Activated CD8-positive, alpha-beta memory T cell treated with anti-CD3 and anti-CD28 coated beads for 4 hours (primary cell): ENCODE measurements at places on chromosomes 4 and X.

DNA sequence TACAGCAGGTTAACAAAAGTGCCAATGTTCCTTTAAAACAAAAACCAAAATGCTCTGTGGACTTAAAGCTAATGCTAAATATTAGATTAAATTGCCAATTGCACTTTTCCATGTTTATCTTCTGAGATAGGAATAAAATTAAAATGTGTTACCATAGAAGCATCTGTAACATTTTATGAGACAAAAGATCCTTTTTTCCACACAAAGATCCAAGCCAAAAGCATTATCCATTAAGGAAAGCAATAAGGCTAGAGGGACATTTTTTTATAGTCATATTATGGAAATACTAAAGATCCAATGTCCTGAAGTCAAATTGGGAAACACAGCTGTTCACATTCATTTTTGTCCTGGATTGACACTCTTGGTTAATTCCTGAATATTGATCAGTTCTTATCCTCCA, 73.6 kb downstream of the PALLD start:
- no peak for DNase-seq

DNA sequence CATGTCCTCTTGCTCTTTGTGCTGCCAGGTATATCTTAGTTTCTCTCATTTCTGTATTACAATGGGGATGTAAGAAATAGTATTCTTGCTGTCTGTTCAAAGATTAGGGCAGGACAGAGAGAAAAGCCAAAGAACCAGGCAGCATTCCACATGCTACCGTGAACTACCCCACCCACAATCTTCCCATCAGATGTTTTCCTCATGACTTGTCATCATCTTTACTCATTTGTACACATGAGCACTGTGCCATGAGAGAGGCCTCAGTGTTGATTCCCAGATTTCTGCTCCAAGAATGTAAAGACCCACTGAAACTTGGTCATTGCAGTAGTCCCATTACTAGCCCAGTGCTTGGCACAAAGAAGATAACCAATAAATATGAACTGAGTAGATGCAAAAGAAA, 354.6 kb upstream of the RASGEF1B start:
- no peak for DNase-seq

DNA sequence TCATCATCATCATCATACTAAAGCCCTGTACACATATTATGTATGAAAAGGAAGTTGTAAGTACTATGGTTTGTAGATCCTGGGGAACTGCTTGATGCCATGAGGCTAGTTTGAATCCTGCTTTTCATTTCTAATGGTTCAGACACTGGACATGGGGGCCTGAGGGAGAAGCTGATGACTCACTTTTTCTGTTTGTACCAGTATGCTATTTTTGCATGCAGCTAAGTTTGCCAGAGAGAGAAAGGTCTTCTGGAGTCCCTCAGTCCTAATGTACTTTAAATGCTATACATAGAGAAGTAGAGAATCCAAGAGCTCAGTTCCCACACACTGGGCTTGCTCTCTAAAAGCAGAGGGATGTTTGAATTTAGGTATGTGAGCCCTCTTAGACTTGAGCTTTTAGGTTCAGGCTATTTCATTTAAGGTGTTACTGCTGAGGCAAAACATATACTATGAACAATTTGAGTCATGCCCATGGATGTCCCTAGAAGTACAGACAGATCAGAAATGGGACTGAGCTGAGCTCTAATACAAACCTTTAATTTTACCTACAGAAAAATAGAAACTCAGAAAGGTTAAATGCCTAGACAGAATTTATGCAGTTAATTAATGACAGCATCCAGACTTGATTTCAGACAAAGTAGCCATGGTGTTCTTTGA, 17.6 kb upstream of the HS3ST1 start:
- DNase-seq, result no peak

GRCh38 chrX:16267431-16267830, 100.2 kb downstream of the MAGEB17 start:
- DNase-seq, result no peak
